Fibroblast of upper back skin (primary cell): ENCODE measurements at places on chromosomes 3 and 15.

DNA sequence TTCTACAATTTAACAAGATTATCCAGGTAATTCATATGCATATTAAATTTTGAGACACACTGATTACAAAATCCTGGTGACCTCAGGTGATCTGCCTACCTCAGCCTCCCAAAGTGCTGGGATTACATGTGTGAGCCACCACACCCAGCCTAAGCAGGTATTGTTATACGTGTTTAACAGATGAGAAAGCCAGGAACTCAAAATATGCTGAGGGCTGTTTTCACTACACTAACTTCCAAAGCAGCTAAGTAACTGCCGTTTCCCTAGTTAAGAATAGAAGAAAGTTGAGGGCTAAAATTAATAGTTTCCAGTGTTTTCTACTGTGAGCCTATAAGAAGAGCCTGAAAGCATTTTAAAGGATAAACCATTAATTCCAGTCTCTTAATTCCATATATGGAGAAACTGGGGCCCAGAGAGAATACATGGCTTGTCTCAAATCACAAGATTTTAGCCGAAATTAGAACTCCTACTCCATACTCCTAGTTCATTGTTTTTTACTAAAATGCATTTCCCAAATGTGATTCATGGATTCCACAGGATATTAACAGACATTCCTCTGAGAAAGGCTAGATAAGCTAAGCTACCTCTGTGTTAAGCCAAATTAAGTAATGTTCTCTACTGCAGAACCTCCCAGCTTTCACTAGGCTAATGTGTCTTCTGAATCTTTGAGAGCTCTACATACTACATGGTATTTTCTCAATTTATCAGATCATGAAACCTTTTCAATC lies 17.0 kb upstream of the AVEN start:
- DNase-seq: peak; percentile 93

DNA sequence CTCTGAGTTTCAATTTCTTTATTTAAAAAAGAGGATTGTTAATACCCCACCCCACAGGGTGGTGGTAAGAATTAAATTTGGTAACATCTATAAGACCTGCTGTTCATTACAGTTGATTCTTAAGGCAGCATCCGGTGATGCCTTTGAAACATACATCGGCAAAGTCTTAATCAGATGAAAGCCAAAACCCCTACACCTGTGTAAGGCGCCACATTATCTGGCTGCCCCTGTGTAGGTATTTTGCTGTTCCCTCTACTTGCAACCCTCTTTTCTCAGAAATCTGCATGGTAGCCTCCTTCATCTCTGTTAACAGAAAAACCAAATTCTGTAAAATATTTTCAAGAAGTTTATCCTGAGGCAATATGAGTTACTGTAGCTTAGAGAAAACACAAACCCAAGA lies 90.0 kb downstream of the ST6GAL1 start:
- no peak for DNase-seq

DNA sequence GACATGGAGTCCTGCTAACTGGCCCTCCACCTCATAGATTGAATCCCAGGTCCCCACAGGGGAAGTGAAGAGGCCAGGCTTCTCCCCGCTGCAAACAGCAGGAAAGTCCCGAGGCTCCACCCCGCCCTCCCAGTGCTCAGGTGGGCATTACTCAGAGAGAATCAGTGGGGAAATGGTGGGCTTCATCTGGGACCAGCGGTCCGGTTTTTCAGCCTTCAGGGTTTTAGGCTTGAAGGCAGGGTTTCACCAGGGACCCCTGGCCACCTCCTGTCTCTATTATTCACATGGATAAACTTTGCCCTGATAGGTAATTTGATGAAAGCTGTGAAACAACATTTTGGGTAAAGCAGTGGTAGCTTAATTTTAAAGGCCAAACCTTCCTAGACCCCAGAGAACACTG lies 31.3 kb downstream of the MKRN3 start:
- DNase-seq: no peak

DNA sequence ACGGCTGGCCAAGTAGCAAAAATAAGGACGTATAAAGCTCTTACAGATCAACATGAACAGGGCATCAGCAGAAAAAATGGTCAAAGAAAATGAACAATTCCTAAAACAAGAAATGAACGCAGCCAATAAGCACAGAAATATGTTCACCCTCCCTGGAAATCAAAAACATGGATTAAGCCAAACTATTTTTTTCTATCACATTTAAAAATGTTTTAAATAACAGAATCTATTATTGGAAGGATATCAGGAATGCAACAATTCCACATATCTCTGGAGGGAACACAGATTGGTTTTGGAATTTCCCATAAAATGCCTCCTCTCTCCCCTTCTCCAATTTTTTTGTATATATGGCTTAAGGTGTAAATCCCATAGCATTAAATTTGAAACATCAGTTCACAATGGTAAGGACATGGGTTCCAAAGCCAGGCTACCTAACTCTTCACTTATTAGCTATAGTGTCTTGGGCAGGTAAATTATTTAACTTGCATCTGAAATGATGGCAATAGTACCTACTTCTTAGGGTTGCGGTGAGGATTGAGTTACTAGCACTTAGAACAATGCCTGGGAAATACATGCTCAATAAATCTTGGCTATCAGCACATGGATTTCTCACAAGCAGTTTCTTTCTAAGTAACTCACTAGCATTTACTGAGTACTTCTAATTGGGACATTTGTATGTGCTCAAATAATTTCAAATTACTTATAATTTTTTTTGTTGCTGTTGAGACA lies 10.1 kb downstream of the UACA start:
- peak; percentile 48 for DNase-seq

GRCh38 chr3:12948891-12949711 lies 107.7 kb upstream of the RPL32 start:
- DNase-seq: peak; percentile 31

DNA sequence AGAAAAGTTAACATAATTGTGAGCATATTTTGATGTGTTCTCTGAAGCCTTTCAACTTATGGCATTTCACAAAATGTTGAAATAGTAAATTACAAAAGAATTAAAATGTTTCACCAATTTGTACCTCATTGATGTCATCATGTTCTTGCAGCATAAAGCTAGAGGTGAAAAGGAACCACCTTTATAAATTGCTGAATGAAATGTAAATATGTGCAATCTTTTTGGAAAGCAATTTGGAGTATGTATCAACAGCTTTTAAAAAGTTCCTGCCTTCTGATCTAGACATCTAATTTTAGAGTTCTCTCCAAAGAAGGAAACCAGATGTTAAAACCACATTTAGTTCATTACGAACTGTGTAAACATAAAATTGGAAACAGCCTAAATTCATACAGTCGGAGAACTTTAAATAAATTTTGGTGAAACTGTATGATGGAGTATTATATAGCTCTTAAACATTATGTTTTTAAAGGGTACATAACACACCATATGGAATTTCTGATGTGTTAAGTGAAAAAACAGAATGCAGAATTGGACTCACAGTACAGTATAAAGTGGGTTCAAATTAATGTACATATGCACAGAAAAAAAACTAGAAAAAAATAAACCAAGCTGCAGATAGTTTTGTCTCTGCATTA lies 311.2 kb upstream of the NAALADL2 start:
- DNase-seq: peak; percentile 1

DNA sequence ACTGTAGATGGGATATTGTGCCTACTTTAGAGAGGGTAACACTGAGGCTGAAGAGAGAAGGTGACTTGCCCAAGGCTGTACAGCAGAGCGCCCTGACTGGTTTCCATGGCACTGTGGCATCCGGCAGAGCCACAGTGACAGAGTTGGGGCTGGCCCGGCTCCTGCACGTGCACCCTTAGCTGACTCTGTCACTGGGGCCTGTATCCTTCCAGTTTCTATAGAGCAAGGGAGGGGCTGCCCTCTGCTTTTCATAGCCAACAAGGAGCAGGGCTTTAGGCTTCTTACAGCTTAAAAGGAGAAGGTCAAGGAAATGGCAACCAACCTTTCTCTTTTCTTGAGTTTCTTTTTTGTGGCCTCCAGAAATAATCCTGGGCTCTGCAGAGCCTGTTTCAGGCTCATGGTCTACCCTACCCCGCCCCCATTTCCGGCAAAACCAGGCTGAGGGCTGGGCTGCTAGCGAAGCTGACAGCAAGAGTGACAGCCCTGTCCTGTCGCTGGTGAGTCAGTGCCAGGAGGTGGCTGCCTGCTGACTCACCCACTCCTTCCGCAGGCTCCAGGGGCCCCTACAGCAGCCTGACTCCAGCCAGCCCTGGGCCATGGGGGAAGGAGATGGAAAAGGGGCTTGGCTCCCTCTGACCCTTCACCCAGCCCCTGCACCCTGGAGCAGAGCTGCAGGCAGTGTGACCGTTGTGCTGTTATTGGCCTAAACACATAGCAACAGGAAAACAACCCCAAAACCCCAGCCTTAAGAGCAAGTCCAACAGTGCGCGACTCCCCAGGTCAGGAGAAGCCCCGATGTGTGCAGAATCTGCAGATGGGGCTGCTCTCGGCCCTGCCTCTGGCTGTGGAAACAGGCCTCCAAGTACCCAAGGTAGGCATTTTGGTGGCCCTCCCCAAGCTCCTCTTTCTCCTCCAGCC lies 29.8 kb downstream of the SLC6A6 start:
- DNase-seq: peak; percentile 80

- no peak for DNase-seq
Measured at GRCh38 chr3:169432708-169433432, 230.6 kb downstream of the MECOM start.
